ENCODE measurements at places on chromosomes 5 and 9.
A peak's percentile ranks its signal among the peaks of the same experiment; 100 is the strongest.

DNA sequence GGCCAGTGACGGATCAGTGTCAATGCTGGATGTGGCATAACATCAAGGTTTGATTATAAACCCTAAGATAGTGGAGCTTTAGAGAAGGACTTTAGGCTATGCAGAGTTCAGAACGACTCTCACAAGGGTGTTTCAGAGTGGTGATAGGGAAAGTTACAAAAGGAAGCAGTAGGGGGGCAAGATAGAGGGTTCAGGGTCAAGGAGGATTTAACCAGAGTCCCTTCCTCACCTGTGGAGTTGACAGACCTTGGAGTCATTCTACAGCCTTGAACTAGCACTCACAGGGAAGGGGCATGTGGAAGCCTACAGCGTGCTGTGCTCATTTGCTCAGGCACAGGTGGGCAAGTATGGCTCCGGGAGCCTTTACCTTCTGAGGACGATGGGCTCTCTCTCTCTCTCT, 7.9 kb downstream of the DMRT1 start:
- no peak for DNase-seq

- DNase-seq = no peak
Measured at GRCh38 chr9:17402309-17402708, 176.6 kb upstream of the SH3GL2 start.

GRCh38 chr9:84617411-84618029, 52.0 kb upstream of the NTRK2 start:
- DNase-seq = no peak

GRCh38 chr5:98940581-98940980, 11.8 kb upstream of the CHD1 start:
- no peak for DNase-seq

DNA sequence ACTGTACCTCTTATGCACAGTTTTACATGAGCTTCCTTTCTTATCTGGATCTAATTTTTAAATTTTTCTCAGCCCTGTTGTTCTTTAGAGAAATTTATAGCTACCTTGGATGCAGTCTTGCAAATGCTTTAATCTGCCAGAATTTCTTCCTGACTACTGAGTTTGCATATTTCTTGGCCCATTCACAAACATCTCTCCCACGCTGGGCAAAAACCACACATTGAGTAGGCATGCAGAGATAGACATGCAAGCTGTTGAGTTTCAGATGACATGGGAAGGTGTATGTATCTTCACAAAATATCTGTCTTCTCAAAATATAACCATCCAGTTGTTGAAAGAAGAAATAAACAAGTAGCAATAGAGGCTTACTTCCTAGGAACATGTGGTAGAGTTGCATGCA, 101.2 kb downstream of the PARP8 start:
- DNase-seq = no peak

DNA sequence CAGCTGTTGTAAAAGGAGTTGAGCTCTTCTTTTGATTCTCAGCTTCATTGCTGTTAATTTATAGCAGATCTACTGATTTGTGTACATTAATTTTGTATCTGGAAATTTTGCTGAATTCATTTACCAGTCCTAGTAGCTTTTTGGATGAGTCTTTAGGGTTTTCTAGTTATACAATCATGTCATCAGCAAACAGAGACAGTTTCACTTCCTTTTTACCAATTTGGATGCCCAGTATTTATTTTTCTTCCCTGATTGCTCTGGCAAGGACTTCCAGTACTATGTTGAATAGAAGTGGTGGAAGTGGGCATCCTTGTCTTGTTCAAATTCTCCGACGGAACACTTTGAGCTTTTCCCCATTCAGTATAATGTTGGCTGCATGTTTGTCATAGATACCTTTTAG, 398.9 kb upstream of the POU5F2 start:
- DNase-seq = no peak

DNA sequence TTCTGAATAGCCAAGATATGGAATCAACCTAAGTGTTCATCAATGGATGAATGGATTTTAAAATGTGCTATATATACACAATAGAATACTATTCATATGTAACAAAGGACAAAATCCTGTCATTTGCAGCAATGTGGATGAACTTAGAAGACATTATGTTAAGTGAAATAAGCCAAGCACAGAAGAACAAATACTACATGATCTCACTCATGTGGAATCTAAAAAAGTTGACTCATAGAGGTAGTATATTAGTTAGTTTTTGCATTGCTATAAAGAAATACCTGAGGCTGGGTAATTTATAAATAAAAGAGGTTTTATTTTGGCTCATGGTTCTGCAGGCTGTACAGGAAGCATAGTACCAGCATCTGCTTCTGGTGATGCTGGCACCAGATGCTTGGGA, 8.1 kb downstream of the CATSPER3 start:
- no peak for DNase-seq

GRCh38 chr5:151221574-151221973, 2.3 kb downstream of the CCDC69 start:
- no peak for DNase-seq

DNA sequence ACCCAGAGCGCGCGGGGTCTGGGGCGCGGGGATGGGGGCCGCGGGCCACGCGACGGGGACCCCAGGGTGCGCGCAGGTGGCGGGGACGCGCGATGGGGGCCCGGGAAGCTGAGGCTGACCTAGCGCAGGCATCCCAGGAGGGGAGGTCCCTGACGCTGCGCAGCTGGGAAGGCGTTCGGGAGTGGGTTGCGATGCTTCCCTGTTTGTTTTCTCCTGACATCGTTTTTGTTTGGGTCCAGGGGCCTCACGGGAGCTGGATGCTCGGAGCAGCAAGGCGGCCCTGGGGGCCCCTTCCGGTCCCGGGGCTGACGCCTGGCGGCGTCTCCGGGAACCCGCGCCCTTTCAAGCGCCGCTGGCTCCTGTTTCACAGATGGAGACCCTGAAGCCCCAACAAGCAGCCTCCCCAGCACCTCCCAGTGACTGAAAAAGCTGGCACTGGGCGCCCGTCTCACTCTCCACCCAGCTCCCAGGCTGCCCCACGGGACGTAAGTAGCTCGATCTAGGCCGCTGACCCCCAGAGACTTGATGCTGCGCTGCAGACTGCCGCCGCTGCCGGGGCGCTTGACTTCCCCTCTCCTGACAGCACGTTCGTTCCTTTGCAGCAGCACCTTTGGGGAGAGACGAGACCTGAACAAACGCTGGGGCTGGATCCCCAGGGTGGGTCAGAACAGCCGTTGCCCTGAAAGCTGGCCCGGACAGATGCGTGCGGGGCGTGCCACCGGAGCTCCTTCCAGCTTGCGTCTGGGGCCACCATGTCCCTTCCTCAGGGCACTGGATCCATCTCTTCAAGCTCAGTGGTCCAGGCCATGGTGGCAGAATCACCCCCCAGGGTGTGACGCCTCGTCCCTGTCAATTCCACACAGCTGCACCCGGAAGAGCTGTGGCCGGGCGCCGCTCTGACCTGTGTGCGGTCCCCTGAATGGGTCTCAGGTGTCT, 593 bp downstream of the BRD3OS start:
- DNase-seq = peak; percentile 24

- DNase-seq = no peak
Measured at GRCh38 chr9:92381775-92382174, 22.6 kb downstream of the OGN start.

- DNase-seq = no peak
Measured at GRCh38 chr9:121286973-121287741, 19.2 kb downstream of the GSN start.
